ENCODE measurements at places on chromosomes 12 and 14. TPM values are rescaled to one million over a fixed set of nuclear protein-coding genes. Genes with fewer than 3 reads are reported as not detected.

NRIP2 gene
- not detected for total RNA-seq

CISTR gene
- not detected for total RNA-seq

CIDEB gene
- 0.34 TPM for total RNA-seq

PROX2 gene
- total RNA-seq = not detected

CCDC177 gene
- total RNA-seq = not detected

SDR9C7 gene
- not detected for total RNA-seq

LRRC10 gene
- not detected for total RNA-seq

LALBA gene
- not detected for total RNA-seq

C2CD5 gene
- total RNA-seq = 14.9 TPM

LRFN5 gene
- not detected for total RNA-seq

CAPZA3 gene
- not detected for total RNA-seq

SLC38A4 gene
- total RNA-seq = 26.5 TPM

- no peak for DNase-seq
Measured at GRCh38 chr12:12017135-12017581, 53.6 kb upstream of the BCL2L14 start.

DNA sequence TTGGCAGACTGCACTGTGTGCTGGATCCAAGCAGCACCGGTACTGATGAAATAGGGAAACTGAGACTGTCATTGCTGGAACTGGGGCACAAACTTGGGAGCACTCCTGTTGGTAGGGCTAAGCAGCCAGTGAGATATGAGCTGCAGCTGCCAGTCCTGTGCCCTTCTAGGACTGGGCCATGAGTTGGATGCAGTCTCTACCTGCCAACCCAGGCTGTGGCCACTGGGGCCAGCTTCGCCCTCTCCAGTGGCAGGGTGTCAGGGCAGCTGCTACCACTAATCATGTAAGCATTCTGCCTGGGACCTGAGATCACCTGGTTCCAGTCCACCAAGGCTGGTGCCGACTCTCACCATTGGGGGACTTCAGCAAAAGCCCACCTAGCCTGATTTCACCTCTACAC is 121.1 kb downstream of the PAWR start:
- no peak for DNase-seq

GRCh38 chr12:67413577-67413976 is 144.4 kb downstream of the CAND1 start:
- no peak for DNase-seq

GRCh38 chr14:85380881-85381280 is 149.1 kb upstream of the FLRT2 start:
- DNase-seq = peak; percentile 22

- no peak for DNase-seq
Measured at GRCh38 chr14:96658611-96659010, 138.6 kb upstream of the VRK1 start.

DNA sequence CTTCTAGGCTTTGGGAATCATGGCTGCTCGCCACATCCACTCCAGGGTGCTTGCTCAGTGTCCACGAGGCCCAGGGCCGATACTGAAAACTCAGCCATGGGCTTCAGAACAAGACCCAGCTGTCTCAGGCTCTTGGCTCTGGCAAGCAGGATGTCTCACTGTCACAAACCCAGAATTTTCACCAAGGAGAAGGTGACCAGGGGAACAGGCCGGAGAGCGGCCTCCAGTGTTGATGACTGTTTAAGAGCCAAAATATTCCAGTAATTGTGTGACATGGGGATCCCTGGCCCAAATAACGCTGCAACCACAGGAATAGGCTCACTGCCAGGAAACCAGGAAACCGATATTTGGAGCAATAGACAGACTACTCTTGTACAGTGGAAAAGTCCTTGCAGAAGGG is 9.8 kb upstream of the SERPINA5 start:
- no peak for DNase-seq

- DNase-seq = no peak
Measured at GRCh38 chr12:58368001-58368400, 426.6 kb downstream of the ATP23 start.

GRCh38 chr14:55731881-55732498 is 152.0 kb downstream of the KTN1 start:
- DNase-seq = no peak

DNA sequence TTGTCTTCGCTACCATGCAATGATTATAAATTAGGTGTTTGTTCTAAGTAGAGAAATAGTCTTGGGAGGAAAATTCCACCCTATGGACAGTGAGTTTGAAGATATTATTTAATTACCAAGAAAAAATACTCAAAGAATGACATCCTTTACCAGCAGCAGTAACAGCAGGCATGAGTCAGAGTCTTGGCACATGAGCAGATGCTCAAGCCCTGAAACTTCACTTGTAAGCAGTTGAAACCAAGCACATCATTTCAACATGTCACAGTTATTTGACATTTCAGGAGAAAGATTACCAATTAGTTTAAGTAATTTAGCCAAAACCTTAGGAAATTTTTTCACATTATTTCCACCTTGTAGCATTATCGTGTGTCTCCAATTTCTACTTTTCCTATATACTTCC is 99.2 kb downstream of the C12orf50 start:
- DNase-seq = peak; percentile 82

DNA sequence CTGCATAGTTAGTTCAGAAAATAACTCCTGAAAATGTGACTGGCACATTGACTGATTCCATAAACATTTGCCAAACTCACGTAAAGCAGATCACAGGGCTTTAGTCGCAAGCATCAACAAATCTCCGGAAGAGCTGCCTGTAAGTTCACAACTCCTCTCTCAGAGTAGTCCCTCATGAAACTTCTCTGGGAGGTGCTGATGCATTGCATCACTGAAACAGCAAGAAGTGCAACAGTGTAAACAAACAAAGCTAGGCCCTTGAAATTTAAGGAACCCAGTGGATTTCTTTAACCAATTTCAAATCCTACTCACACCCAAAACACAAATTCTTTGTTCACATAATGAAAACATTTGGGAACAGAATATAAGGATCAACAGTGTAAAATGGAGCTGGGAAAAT is 1691.7 kb upstream of the FLRT2 start:
- DNase-seq = no peak

DNA sequence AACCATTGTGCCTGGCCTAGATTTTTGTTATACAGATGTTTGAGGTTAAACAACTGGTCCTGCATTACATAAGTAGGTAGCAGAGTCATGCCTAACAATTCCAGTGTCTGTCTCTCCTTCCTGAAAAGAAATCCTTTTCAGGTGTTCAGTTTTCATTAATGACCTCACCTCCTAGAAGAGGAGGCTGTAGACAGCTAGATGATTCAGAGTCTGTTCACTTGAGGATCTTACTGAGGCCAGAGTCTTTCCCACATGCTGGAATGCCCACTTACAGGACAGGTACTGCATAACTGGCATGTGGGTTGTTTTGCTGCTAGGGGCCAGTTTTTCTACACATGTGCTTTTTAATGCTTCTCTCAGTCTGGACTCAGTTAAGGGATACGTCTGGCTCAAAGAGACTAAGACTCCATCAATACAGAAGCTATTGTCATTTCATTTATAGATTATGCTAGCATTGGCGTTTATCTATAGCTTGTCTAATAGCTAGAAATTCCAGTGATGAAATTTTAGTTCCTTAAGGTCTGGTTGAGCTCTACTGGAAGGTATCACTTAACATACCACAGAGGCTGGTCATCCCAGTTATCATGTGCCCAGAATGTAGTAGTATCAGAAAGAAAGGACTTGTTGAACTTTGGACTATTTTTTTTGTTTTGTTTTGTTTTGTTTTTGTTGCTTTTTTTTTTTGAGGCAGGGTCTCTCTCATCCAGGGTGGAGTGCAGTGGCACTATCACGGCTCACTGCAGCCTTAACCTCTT is 206.4 kb downstream of the ERC1 start:
- DNase-seq = no peak

GRCh38 chr14:55773984-55774545 is 194.1 kb downstream of the KTN1 start:
- no peak for DNase-seq

DNA sequence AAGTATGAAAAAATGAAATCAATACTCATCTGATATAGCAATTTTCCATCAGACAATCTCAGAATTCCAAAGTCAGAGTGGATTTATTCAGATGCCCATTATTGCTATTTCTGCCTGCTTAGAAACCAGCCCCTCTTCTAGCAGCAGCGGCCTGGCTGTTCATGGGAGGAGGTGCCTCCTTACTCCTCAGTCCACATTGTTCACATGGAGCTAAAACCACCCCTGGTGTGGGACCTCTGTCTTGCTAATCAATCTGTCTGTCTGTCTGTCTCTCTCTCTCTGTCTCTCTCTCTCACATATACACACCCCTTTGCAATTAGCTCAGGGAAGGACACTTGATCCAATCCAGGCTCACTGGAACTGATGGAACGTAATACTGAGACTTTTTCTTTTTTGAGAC is 176.1 kb downstream of the APAF1 start:
- no peak for DNase-seq

DNA sequence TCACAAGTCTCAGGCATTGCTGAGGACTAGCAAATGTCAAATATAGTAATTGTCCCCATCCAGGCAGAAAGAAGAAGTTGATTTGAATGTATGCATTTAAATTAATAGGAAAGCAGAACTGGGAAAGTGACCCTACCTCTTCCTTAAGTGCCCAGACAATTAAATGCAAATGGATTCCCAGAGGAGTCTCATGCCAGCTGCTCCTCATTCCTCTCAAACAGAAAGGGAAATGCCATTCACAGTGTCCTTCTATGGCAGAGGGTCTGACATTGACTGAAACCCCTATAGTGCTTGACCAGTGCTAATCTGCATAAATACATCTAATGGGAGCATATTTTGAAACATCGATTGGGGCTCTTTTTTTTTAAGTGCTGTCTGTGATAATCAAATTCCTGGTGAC is 292.4 kb upstream of the SEL1L start:
- DNase-seq = no peak

DNA sequence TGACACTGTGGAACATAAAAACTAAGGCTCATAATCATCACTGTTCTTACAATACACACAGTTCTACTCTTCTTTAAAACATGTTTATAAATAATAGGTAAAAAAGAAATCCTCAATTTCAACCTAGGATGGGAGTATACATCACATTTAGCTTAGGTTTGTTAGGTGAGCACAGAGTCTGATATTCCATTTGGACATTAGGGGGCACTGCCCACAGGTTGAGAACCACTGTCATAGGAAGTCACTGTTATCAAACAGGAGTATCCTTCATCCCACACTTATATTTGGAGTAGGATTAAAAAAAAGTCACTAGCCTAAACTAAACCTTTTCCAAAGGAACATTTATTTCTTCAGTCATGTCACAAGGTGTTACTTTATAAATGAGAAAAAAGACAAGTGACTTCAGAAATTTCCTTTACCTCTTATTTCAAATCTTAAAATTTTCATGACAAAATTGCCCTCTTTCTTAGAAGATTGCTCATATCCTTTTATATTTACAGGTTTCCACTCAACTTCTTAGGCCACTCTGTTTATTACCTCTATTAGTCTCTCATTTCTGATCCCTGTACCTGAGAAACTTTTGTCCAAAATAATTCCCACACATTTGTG is 240.6 kb downstream of the CPNE8 start:
- no peak for DNase-seq

- DNase-seq = peak; percentile 76
Measured at GRCh38 chr12:53219956-53220693, 11.9 kb downstream of the RARG start.

GRCh38 chr14:97046967-97047366 is 249.8 kb downstream of the VRK1 start:
- DNase-seq = no peak

- DNase-seq = peak; percentile 55
Measured at GRCh38 chr14:50347521-50347920, 35.4 kb downstream of the DMAC2L start.
